M059J (cell line): ENCODE measurements at places on chromosomes 2 and 18. TPM values are rescaled to one million over a fixed set of nuclear protein-coding genes. Genes with fewer than 3 reads are reported as not detected.
A peak's percentile ranks its signal among the peaks of the same experiment; 100 is the strongest.

- no peak for DNase-seq
Measured at GRCh38 chr2:68940369-68940768, 12.3 kb downstream of the GKN2 start.

GRCh38 chr2:239465017-239466001 lies 64.5 kb upstream of the HDAC4 start:
- DNase-seq = peak; percentile 68

GRCh38 chr2:196088203-196088602 lies 19.6 kb upstream of the DNAH7 start:
- DNase-seq = peak; percentile 26

DNA sequence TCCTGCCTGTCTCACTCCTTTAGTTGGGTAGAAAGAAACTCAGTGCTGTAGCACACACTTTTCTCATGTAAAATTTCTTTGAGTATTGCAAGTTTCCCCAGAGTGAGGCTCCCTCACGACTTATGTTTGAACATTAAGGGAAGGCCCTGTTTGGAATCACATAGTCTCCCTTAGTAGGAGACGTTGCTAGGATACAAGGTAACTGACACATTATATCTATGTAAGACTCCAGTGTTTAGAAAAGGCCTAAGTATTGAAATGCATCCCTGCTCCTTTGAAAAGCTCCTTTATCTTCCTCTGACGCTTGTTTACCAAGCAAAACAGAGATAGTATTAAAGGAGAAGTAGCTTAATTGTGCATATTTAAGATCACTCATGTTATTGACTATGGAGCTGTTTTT lies 248.2 kb downstream of the PHLPP1 start:
- no peak for DNase-seq

DNA sequence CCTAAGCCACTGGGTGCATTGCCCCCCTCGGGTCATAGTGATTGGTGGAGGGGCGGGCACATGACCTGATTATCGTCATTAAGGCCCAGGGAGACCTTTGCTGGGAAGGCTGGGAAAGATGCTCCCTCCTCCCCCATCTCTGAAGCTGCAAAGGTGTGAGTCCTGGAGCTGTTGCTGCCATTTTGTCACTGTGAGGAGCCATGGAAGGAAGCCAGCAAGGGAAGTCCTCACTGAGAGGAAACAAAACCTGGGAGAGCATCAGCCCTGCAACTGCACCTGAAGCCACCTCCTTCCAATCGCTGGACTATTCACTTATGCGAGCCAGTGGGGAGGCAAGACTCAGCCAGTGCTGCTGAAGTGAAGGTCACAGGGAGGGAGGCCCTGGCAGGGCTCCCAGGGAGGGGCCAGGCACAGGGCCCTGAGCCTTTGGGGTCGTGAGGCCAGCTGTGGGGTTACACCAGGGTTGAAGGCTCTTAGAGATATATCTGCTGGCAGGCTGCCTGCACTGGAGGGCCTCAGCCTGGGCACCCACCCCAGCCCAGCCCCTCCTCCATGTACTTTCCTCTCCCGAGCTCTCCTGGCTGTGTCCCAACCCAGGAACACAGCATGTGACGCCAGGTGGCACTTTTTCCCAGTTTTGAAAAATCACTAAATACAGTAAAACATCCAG lies 10.7 kb upstream of the FAHD2A start:
- no peak for DNase-seq

DNA sequence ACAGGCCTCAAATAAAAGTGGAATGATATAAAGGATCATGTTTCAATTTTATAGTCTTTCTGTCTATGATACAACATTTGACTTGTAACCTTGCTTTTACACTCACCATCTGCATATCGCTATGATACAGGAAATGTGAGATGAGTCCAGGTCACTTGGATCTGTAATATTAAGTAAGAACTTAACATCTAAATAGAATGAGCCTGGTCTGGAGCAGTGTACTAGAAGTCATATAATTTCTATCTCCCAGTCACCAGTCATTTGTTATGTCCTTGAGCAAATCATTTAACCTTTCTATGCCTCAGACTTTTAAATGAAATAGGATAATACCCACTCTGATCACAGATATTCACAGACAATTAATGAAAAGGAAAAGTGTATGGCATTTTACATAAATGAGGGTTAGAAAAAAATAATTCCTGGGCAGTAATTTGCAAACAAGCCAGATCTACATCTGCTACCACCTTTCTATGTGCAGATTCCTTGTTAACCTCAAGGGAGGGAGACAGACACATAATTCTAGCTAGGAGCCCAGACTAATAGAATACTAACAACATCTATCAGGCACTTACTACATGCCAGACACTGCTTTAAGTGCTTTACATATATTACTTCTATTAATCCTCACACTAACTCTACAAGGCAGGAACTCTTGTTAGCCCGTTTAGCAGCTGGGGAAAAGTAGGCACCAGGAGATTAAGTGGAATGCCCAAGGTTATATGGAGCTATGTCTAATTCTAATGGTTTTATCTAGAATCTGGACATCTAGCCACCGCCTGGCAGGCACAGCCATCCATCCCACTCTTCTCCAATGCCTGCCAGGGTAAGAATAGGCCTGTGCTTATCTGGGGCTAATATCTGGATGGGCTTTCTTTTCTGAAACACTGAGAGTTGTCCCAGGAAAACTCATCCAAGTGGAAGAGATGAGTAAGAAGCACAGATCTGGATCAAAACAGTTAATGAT lies 313.6 kb upstream of the CDH20 start:
- no peak for DNase-seq

DNA sequence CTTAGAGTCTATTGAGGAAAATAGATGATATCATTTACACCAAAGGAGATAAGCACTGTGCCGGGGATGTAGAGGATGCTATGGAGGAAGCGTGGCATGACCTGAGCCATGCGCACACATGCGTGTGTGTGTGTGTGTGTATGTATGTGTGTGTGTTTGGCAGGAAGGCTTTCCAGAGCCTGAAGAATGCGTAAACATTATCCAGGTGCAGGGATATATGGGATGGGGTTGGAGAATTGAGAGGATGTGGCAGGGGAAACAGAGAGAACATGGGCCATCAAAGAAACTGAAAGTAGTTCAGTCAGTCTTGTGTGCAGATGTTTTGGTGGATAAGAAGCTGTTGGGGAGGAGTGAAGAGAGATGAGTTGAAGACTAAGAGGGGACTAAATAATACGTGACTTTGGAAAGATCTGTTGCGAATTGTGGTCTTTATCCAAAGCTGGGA lies 9.3 kb upstream of the STAT1 start:
- DNase-seq = no peak

- DNase-seq = no peak
Measured at GRCh38 chr2:224865016-224865415, 148.9 kb upstream of the CCDC195 start.

DNA sequence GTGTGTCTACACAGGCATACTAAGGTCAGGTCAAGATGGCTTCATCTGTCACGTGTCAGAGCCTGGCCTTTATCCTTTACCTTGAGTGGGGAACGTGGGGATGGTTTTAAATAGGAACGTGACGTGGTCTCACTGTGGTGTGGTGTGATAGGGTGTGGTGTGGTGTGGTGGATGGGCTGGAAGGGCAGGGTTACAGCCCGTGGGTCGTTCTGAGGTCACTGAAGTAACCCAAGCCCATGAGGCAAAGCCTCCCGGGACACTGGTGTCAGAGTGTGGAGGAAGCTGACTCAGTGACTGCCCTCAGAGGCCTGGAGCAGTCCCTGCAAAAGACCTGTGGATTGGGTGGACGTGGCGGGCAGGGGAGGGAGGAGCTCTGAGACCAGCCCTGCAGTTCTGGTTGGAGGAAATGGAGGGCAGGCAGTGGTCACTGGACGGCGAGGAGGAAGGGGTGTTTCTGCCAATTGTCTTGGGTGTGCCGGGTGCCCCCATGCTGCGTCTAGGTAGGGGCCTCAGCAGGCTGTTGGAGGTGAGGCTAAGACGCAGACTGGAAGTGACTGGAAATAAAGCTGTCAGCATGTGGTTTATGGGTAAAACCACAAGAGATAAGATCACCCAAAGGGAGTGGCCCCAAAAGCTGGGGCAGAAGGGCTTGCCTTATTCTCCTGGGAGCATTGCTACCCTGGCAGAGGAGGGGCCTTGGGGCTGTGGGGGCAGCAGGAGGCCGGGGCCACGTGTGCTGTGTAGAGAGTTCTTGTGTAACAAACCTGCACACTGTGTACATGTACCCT lies 84.8 kb downstream of the SH3RF3 start:
- peak; percentile 92 for DNase-seq

DNA sequence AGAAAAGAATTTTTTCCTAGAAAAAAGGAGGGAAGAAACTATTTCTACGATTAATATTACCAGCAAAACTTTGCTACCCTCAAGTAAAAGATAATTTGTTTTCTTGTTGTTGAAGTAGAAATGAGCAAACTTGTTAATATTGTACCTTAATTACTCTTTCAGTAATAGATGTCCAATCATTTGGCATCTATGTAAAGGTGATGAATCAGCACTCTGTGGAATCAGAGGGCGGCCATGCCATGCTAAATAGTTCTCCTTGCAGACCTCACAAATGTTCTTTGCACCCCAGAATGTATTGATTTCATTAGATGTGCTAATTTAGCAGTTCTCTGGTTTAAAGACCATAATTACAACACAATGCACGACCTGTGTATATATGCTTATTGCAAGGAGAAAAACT lies 29.1 kb upstream of the THSD7B start:
- DNase-seq = no peak

GRCh38 chr2:222270396-222270795 lies 28.4 kb downstream of the PAX3 start:
- no peak for DNase-seq

GRCh38 chr2:218194880-218195279 lies 22.1 kb upstream of the ARPC2 start:
- DNase-seq = no peak

GRCh38 chr2:200616656-200617055 lies 30.8 kb downstream of the AOX1 start:
- DNase-seq = no peak

DNA sequence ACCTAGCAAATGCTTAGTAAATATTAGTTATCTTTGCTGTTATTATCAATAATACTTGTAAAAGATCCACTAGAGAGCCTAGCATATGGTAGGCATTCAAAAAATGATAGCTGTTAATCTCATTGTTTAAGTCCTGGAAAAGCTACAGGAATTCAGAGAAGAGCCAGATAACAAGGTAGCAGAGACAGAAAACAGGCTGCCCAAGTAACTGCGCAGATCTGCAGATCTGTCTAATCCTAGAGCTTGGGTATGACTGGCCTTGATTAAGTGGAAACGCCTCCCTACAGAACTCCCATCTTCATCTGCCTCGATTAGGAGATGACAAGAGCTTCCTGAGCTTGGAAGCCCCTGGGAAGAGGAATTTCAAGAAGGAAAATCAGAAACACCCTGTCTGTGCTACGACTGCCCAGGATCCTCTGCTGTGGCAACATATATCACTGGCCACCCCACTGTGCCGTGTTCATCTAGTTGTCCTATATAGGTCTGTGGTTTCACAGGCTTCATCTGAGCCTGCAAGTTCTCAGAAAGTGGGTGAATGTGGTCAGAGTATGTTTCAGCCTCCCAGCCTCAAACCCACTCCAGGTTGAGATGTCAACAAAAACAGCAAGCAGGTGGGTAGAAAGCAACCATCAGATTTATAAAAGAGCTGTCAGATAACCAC lies 151.5 kb upstream of the PKDCC start:
- DNase-seq = no peak

DNA sequence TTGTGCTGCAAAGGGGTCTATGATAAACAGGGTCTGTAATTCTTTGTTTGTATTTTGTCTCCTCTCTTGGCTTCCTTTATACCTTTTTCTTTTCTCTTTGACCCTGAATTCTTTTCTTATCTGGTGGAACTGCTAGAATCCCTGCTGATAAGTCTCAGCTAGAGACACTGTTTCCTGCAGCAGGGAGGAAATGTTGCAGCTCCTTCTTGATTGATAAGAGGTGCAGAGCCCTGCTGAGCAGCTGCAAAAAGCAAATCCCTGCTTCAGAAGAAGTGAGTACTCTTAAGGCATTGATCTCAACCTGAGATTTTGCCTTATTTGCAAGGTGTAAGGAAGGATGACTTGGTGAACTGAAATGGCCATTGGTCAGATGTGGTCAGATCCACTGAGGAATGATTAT lies 167.8 kb downstream of the NUP35 start:
- no peak for DNase-seq

- peak; percentile 4 for DNase-seq
Measured at GRCh38 chr18:12851716-12852115, 32.3 kb downstream of the PTPN2 start.

DNA sequence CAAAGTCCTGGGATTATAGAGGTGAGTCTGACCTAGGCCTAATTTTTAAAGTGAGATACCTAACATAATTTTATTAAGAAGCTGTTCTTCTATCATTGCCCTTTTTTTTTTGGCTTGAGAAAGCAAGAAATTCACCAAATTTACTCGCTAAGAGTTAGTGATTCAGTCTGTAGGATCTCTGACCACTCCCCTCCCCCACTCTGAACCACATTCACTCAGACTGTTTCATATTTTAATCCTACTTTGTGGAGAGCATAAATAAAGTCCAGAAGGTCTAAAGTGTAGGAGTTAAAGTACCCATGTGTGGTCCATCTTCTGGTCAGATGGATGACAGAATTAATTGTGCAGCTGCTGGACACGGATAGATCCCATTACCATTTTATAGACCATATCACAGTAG lies 115.8 kb upstream of the MGAT5 start:
- no peak for DNase-seq

GRCh38 chr2:46180189-46180588 lies 117.0 kb upstream of the EPAS1 start:
- DNase-seq = no peak

DNA sequence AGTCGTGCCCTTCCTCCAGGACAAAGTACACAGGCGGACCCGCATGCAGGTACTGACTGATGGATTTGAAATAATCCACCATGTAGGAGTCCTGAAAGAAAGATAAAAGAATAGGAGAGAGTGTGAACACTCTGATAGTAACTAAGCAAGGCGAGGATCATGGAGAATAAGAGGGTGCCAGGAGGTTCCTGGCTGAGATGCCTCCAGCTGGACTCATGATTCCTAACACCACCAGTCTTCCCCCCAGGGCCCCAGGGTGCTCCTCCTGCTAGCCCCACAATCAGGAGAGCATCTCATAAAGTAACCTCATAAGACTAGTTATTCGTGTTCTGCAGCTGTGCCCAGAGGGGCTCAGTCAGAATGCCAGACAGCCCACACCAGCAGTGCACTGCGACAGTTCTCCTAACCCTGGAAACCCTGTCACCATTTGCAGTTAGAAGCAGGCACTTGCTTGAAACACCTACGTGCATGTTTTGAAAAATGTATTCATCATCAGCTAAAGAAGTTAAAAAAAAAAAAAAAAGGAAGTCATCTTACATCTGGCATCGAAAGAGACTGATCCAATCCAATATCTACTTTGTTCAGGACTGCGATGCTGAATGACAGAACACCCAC lies 36.7 kb downstream of the RMC1 start:
- no peak for DNase-seq

Gene PAX3
- 11.2 and 14.6 TPM in 2 replicates for total RNA-seq

Gene C2orf66
- not detected in 2 replicates for total RNA-seq

Gene CFAP53
- 0.15 TPM in 1 of 2 replicates, not detected in the other for total RNA-seq

Gene DNAJC5G
- not detected in 2 replicates for total RNA-seq

Gene NT5C1B
- total RNA-seq = not detected in 2 replicates

Gene CRYGC
- total RNA-seq = not detected in 2 replicates

Gene TYMS
- total RNA-seq = 49.0 and 66.4 TPM in 2 replicates

Gene TEX261
- 61.5 and 107 TPM in 2 replicates for total RNA-seq

Gene CCBE1
- total RNA-seq = 7.2 and 7.7 TPM in 2 replicates

Gene POTEC
- 0.02 TPM in 1 of 2 replicates, not detected in the other for total RNA-seq

Gene NT5DC4
- total RNA-seq = not detected in 2 replicates
